ENCODE measurements at places on chromosomes 11 and 22. TPM values are rescaled to one million over a fixed set of nuclear protein-coding genes. Genes with fewer than 3 reads are reported as not detected.
A peak's percentile ranks its signal among the peaks of the same experiment; 100 is the strongest.

GRCh38 chr11:16857186-16857585, 118.7 kb downstream of the C11orf58 start:
- H3K4me3 ChIP-seq: no peak overlapping the region
- no peak for DNase-seq
- H3K27me3 ChIP-seq: no peaks in the 10 kb centered on the region
- no peaks in the 10 kb centered on the region for H3K36me3 ChIP-seq
- H3K27ac ChIP-seq: no peak overlapping the region

Gene ARHGEF17
- total RNA-seq: 27.6 TPM

DNA sequence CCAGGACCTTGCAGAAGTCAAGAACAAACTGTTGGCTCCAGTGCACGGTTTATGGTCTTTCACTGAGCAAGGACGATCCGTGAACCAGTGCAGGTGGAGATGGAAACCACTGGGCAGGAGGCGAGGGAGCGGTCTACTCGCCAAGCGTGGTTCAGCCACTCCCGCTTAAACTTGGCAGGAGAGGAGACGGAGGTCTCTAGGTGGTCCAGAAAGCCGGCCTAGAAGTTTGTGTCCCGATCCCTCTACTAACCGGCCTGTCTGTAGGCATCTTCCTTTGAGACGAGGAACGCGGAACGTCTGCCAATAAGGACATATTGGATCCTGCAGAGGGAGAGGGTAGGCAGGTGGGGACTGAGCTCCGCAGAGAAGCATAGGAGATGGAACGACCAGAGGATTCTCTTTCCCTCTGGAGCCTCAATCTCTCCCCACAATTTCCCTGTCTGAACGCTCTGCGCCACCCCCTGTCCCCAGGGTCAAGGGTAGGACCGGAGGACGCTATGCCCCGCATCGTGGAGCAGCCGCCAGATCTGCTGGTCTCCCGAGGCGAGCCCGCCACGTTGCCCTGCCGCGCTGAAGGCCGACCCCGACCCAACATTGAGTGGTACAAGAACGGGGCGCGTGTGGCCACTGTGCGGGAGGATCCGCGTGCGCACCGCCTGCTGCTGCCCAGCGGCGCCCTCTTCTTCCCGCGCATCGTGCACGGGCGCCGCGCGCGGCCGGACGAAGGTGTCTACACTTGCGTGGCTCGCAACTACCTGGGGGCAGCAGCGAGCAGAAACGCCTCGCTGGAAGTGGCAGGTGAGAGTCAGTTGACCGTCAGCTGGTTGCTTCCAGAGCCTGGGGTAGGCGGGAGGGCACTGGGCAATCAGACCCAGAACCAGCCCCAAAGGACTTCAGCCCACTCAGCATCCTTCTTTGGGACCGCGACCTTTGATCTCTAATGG, 3.4 kb downstream of the ROBO3 start:
- no peaks in the 10 kb centered on the region for H3K36me3 ChIP-seq
- H3K4me1 ChIP-seq: no peaks in the 10 kb centered on the region
- H3K27ac ChIP-seq: no peak overlapping the region

DNA sequence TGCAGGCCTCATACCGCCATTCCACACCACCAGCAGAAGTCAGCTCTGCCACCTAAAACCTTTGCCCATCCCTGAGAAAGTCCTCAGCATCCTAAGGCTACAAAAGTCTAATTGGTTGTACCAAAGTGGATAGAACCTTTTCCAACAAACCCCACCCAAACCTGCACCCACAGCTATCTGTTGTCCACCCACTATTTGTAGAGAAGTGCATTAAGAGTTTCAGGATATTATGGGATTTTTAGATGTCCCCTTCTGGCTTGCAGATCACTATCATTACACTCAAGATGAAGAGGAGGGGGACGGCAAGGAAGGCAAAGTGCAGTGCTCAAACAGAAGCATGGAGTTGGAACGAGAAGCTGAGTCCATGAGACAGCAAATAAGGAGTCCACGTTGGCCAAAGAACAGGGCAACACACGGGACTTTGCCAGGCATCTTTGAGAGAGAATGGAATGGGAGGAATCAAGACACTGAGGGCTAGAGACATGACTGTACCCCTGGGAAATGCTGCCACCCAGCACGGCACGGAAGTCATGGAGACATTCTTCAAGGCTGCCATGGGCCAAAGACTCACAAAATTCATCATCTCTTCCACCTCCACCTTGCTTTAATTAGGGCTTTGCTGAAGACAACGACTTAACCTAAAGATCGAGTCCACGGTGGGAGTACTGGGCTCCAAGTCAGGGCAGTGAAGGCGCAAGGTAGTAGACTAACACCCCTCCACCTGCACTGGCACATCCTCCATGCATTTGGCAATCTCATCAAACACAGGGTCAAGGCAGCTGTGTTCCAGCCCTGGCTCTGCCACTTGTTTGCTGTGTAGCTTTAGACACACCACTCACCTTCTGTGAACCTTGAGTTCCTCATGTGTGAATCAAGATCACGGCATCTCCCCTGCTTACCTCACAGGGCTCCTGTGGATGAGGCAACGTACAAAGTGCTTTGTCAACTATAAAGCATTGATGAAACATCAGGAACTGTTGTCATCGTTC, 112.9 kb upstream of the TMEM45B start:
- no peaks in the 10 kb centered on the region for H3K36me3 ChIP-seq
- DNase-seq: peak; percentile 64
- peaks cover 27% of the 10 kb centered on the region for H3K27me3 ChIP-seq
- peaks cover 26% of the 10 kb centered on the region for H3K4me1 ChIP-seq

GRCh38 chr11:77090373-77091111, 12.1 kb upstream of the OMP start:
- H3K27me3 ChIP-seq: no peaks in the 10 kb centered on the region
- no peak overlapping the region for H3K4me3 ChIP-seq
- no peak overlapping the region for H3K27ac ChIP-seq
- no peaks in the 10 kb centered on the region for H3K4me1 ChIP-seq

DNA sequence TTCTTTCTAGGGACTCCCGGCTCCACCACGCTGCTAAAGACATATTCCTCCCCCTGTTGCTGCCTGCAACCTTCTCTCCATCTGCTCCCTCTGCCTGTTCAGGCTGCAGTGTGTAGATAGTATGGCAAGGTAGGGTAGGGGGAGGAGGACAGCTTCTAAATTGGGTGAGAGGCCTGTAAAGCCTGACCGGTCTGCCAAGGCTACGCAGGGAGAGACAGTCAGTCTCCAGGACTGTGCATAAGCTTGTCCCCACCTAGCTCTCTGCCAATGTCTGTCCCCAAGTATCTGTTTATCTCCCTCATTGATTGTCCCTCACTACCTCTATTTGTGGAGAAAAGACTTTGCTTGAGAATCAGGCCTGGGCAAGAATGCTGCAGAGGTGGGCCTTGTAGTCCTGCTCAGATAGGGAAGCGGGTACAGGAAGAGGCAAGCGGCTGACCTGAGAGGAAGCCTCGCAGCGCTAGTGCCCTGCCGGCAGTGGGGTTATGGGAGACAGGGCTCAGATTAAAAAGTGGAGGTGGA, 871 bp upstream of the SEZ6L start:
- no peaks in the 10 kb centered on the region for H3K4me1 ChIP-seq
- no peak overlapping the region for H3K27ac ChIP-seq
- no peak overlapping the region for H3K4me3 ChIP-seq

Gene ARHGAP20
- total RNA-seq: not detected

Data from MCF 10A (cell line).